ENCODE measurements at places on chromosomes 3 and 15.

- DNase-seq, result no peak
Observed at GRCh38 chr3:194328053-194328657, 23.0 kb downstream of the CPN2 start.

DNA sequence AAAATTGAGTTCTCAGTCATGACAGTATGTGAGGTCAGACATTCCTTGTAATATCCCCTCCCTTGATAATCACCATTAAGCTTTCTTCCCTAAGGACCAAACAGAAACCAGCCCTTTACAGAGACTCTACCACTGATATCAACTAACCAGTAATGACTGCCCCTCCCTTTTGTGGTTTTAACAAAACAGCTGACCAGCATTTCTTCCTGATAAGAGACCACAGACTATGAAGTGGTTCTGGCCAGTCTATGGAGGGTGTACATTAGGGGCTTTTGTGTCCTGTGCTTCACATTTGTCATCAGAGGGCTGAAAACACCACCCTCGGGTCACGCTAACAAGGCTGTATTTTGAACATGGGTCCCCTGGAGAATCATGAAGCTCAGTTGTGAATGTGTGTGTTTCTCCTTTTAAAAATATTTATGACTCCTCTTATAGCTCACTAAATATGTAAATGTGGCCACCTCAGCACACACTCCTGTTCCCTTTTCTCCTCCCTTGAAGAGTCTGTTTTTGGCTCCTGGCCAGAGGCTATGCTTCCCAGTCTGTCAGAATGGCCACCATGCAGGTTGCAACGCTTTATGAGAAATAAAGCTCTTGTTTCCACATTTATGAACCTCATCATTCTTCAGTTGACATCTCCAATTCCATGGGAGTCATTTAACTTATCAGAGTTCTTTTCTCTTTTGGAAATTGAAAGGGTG is 239.3 kb downstream of the CPNE4 start:
- DNase-seq, result no peak

DNA sequence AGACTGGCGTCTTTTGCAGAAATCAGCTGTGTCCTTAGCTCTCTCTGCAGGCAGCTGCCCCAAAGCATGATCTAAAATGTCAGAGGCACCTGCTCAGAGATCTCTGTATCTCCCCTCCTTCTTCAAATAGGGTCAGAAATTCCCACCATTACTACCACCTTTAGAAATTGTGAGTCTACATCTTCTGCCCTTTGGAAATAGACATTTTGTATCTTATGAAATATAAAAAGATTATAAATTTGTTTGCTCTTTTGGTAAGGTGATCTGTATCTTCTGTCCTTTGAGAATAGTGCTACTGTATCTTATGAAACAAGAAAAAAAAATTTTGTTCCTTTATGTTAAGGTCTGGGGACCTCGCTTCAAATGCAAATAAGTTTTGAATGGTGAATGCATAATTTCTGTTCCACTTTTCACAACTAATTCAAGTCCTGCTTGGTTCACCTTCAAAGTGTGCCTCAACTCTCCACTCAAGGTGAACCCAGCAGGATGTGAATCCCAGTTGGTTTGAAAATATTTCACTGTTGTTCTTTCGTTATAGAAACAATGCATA is 28.3 kb upstream of the GPD1L start:
- DNase-seq, result no peak

DNA sequence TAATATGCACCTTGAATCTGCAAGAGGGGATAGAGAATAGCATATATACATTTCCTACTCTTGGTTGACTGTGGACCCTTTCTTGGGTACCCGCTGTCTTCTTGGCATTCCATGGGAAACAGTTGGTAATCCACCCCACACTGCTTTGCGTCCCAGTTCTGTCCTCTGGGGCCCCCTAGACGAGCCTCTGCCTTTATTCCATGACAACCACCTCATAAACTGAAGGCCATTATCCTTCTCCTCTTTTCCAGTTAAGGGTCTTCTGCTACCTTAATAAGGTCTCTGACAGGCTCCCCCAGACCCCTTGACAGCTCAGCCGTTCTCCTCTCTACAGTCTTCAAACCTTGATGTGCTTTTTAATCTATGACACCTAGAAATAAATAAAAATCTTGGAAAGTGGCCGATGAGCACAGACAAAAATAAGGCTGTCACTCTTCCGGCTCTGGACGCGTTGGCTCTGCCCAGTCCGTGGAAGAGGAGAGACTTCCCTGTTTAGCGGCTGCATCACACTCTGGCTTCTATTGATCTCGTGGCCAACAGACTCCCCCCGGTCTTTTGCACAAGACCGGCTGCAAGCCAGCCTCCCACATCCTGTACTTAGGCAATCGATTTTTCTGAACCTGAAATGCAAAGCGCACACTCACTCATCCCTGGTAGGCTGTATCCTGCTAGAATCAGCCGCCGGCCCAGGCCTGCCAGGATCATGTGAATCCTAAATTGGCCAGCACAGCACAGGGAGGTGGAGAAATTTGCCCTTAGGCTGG is 251.0 kb upstream of the TLE3 start:
- DNase-seq, result no peak

DNA sequence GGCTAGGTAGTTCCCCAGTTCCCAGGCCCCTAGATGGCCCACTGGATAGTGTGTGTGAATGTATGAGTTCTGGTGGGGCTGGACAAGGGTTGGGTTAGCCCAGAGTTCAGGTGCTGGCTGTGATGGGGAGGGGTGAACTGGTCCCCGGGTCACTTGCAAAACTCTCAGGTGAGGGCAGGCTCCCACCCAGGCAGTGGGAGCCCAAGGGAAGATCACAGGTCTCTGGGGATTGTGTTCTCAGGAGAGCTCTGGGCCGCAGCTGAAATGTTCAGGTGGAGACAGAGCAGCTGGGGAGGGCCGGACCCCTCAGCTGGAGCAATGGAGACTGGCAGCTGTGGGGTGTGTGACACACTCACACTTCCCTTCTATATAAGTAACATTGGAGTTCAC is 12.8 kb upstream of the FAM98B start:
- DNase-seq, result no peak

- DNase-seq, result no peak
Observed at GRCh38 chr3:122777563-122777962, 16.1 kb downstream of the HSPBAP1 start.

GRCh38 chr15:79804838-79805237 is 92.0 kb downstream of the MTHFS start:
- DNase-seq, result no peak

- DNase-seq, result no peak
Observed at GRCh38 chr3:187767266-187768012, 22.2 kb upstream of the BCL6 start.

- no peak for DNase-seq
Observed at GRCh38 chr3:155093261-155093660, 13.1 kb downstream of the MME start.

DNA sequence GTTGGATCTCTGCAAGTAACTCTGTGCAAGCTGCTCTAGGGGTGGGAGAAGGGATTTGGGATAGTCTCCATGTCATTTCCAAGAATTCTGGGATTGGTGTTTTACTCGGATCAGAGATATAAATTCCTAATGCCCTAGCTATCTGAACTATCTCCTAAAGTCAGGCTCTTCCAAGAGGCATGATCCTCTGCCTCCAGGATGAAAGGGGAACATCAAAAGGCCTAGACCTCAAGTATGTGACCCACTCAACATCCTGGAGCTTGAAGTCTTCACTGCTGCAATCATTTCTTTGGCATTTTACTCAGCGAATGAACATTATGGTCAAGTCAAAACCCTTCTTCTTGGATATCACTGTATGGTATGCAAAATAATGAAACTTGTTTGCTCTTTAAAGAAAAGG is 104.5 kb downstream of the CEMIP start:
- no peak for DNase-seq

DNA sequence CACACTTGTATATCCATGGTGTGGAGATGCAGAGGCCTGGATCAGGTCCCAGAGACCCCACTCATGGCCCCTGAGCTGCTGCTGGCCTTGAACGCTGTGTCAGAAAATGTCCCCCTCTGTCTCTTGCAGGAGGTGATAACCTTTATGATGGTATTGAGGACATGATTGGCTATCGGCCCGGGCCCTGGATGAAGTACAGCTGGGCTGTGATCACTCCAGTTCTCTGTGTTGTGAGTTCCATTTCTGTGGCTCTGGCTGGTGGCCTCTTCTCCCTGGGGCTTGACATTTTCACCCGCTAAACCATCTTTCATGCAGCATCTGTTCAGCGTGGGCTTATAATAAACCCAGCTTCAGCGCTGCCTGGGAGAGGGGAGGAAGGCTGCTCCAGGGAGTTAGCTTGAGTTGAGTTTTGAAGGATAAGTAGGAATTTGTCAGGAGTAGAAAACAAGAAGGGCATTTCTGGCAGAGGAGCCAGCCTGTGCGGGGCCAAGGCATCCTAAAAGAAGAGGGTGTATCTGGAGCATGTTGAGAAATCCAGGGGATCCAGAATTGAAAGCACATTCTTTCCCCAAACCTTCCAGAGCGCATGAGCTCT is 61.1 kb downstream of the GRIP2 start:
- no peak for DNase-seq

- DNase-seq, result no peak
Observed at GRCh38 chr3:64578797-64579196, 109.0 kb downstream of the ADAMTS9 start.

GRCh38 chr3:32862247-32862935 is 44.6 kb downstream of the TRIM71 start:
- no peak for DNase-seq

DNA sequence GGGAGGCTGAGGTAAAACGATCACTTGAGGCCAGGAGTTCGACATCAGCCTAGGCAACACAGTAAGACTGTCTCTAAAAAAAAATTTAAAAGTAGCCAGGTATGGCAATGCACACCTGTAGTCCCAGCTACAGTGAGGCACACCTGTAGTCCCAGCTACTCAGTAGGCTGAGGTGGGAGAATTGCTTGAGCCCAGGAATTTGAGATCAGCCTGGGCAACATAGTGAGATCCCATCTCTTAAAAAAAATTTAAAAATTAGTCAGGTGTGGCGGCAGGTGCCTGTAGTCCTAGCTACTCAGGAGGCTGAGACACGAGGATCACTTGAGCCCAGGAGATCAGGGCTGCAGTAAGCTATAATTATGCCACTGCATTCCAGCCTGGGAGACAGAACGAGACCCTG is 6.8 kb downstream of the MESD start:
- DNase-seq, result no peak

GRCh38 chr3:185677146-185677829 is 91.2 kb downstream of the SENP2 start:
- peak; percentile 4 for DNase-seq

- no peak for DNase-seq
Observed at GRCh38 chr15:86073281-86073680, 6.4 kb upstream of the AGBL1 start.

- no peak for DNase-seq
Observed at GRCh38 chr15:68421798-68422402, 10.1 kb downstream of the ITGA11 start.

DNA sequence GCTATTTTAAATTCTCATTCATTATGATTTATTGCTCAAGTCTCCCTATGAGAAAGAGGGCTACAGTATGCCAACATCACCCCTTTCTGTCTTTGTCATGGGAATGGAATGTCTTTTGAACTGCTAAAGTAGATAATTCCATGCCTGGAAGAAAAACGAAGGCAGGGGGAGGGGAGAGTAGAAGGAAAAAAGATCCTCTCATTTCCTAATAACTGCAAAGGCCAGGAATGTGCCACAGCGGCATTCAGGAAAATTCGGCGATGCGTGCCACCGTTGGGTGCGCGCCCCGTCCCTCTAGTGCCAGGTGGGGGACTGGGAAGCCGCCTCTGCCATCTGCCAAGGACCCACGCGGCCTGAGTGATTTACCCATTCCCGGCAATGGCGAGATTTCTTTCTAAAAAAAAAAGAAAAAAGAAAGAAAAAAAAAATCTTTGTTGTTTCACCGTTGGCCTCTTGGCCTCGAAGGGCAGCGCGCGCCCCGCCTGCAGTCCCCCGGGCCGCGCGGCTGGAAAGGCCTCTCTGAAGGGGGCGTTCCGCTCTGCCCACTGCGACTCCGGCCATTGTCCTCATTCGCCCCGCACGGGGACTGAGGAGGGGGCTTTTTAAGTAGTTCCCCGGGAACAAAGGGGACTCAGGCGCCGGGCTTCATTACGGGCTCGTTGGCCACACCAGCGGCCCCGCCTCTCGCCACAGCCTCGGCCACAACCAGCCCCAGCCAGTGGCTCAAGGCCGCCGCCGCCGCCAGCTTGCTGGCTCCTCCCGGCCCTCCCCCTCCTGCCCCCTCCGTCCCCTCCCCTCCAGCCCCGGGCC is 54.5 kb downstream of the CPN2 start:
- no peak for DNase-seq

DNA sequence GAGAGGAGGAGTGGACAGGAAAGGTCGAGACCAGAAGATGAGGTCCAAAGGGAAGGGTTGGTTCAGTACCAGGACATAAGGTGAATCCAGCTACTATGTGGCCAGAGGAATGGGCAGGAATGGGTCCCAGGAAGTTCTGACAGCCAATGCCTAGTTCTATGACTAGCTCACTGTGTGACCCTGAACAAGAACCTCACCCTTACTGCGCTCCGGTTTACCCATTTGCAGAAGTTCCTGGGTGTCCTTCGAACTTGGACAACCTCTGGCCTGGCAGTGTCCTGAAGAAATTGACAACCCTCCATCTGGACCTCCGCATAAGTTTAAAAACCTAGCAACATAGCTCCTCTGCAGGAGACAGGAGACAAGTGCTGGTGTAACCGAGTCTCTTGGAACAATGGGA is 12.2 kb upstream of the PSTPIP1 start:
- DNase-seq, result no peak

- DNase-seq, result no peak
Observed at GRCh38 chr3:49654955-49655556, 19.1 kb upstream of the APEH start.

GRCh38 chr3:61725851-61726333 is 164.5 kb downstream of the PTPRG start:
- no peak for DNase-seq

DNA sequence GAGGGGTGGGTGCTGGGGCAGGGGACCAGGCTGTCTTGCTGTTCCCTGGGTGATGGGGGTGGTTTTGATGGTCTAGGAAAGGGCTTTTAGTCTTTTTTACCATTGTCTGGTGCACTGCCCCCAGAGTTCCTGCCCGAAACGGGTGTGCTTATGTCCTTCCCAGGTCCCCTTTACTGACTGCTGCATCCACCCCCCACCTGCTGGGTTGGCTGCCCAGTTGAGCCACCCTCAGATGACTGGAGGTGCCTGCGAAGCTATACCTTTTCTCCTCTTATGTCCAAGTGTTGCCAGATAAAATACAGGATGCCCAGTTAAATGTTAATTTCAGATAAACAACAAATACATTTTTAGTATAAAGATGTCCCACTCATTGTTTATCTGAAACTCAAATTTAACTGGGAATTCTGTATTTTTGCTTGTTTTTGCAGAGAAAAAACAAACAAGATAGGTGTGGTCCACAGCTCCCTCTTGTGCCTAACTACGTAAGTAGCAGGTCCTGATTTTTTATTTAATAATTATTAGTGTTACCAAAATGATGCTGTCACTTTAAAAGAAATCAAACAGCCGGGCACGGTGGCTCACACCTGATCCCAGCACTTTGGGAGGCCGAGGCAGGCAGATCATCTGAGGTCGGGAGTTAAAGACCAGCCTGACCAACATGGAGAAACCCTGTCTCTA is 6.1 kb upstream of the RPP14 start:
- no peak for DNase-seq

- no peak for DNase-seq
Observed at GRCh38 chr15:46408312-46408711, 773.5 kb downstream of the SQOR start.

- no peak for DNase-seq
Observed at GRCh38 chr15:84653584-84653909, 536 bp downstream of the WDR73 start.

Data from CD4-positive, alpha-beta T cell treated with Interleukin-4 for 4 hours (primary cell).